ENCODE measurements at places on chromosomes 16 and 17. TPM values are rescaled to one million over a fixed set of nuclear protein-coding genes. Genes with fewer than 3 reads are reported as not detected.

DYNLL2 gene
- total RNA-seq = 14.2 TPM

DNA sequence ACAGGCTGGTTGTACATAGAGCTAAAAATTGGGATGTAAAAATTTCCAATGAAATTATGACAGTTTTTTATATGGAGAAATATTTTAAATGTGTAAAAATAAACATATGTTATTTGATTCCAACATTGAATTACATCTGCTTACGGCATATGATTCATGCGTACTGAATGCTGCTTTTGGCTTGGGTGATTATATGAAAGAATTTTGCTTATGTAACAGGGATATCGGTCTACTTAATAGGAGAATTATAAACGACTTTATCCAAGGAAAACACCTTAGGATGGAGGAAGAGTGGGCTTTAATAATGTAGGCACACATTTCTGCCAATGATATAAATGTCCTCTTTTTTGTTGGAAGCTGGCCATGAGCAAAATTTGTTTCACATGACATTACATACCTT lies 197.3 kb upstream of the GOT2 start:
- H3K27ac ChIP-seq = no peak overlapping the region
- no peak for DNase-seq
- H3K36me3 ChIP-seq = no peaks in the 10 kb centered on the region

DNA sequence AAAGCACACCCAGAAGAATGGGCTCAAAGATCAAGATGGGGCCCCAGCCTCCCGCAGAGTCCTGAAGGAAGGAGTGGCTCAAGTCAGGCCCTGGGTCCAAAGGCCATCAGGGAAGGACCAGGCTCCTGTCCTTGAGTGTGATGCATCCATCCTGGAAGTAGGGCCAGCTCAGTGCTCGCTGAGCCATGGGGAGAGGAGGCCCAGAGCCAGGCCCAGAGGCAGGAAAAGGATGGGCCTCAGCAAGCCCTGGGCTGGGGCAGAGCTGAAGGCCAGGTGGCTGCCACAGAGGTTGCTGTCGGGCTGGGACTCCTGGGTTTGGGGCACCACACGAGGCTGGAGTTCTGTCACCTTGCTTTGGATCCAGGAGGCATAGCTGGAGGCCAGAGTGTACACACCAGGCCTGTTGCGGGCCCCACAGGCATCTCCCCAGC lies 3.7 kb downstream of the PRSS8 start:
- H3K4me1 ChIP-seq = peaks cover 7% of the 10 kb centered on the region
- H3K36me3 ChIP-seq = peaks cover 21% of the 10 kb centered on the region
- no peak overlapping the region for H3K27ac ChIP-seq
- DNase-seq = no peak
- H3K4me3 ChIP-seq = no peak overlapping the region

TMC8 gene
- total RNA-seq = 1.1 TPM

GRCh38 chr17:41638941-41639340 lies 14.6 kb upstream of the KRT17 start:
- no peaks in the 10 kb centered on the region for H3K27me3 ChIP-seq
- no peaks in the 10 kb centered on the region for H3K36me3 ChIP-seq
- no peaks in the 10 kb centered on the region for H3K4me1 ChIP-seq
- H3K4me3 ChIP-seq = no peak overlapping the region

DNA sequence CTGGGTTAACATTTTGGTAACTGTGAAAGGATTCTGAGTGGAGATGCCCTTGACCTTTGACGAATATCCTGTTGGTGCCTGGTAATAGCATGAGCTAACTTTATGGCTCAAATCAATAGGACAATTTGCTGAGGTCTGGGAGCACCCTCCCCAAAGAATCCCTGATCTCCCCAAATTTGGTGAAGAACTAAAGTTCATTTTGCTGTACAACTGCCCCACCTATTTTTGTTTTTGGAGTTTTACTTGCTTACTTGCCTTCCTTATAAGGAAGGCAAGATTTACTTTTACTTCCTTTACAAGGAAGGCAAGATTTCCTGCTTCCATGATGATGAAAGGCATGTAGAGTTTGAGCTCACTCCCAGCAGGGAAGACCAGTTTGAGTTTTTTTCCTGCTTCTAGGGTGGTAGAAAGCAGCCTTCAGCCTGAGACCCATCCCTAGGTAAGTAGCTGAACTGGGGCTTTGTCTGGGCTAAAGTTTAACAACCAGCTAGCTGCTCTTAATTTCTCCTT lies 2.8 kb downstream of the KRTAP4-9 start:
- DNase-seq = no peak
- no peak overlapping the region for H3K27ac ChIP-seq
- no peaks in the 10 kb centered on the region for H3K27me3 ChIP-seq
- H3K4me1 ChIP-seq = no peaks in the 10 kb centered on the region
- no peak overlapping the region for H3K4me3 ChIP-seq

CPNE7 gene
- 0.88 TPM for total RNA-seq

GRCh38 chr16:24324421-24324820 lies 68.3 kb downstream of the CACNG3 start:
- no peak overlapping the region for H3K4me3 ChIP-seq
- DNase-seq = no peak
- peaks cover 3% of the 10 kb centered on the region for H3K27me3 ChIP-seq
- H3K4me1 ChIP-seq = no peaks in the 10 kb centered on the region

CNGB1 gene
- total RNA-seq = not detected

GRCh38 chr16:14263011-14263410 lies 191.9 kb downstream of the MRTFB start:
- DNase-seq = no peak
- H3K36me3 ChIP-seq = peaks cover 71% of the 10 kb centered on the region
- no peaks in the 10 kb centered on the region for H3K27me3 ChIP-seq
- no peaks in the 10 kb centered on the region for H3K4me1 ChIP-seq
- H3K27ac ChIP-seq = no peak overlapping the region

DNA sequence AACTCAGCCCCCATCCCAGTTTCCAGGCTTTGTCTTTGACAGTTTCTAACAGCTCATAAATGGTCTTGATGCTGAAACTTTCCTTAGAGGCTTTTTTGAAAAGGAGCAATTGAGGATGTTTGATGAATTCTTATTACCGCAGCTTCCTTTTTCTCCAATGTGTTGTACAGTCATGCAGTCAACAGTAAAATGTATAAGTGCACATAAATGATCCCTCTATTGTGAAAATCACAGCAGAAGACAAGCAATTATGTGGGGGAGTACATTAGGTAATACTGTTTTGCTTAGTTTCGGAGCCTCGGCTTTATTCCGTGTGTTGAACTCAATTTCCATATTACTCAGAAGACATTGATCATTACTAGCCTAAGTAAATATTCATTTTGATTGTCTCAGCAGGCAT lies 673.7 kb downstream of the CDH8 start:
- no peak overlapping the region for H3K27ac ChIP-seq
- no peaks in the 10 kb centered on the region for H3K36me3 ChIP-seq
- H3K27me3 ChIP-seq = no peaks in the 10 kb centered on the region
- no peaks in the 10 kb centered on the region for H3K4me1 ChIP-seq
- H3K4me3 ChIP-seq = no peak overlapping the region

NXN gene
- 122 TPM for total RNA-seq

- no peak for DNase-seq
- no peak overlapping the region for H3K27ac ChIP-seq
- no peaks in the 10 kb centered on the region for H3K36me3 ChIP-seq
- no peaks in the 10 kb centered on the region for H3K4me1 ChIP-seq
- H3K4me3 ChIP-seq = peak overlapping the region; percentile 25
Observed at GRCh38 chr17:48597778-48598631, 4.4 kb upstream of the HOXB5 start.

ZP2 gene
- not detected for total RNA-seq

EVPLL gene
- not detected for total RNA-seq
